NCI-H510A (cell line): ENCODE measurements at places on chromosomes 3 and 15.

DNA sequence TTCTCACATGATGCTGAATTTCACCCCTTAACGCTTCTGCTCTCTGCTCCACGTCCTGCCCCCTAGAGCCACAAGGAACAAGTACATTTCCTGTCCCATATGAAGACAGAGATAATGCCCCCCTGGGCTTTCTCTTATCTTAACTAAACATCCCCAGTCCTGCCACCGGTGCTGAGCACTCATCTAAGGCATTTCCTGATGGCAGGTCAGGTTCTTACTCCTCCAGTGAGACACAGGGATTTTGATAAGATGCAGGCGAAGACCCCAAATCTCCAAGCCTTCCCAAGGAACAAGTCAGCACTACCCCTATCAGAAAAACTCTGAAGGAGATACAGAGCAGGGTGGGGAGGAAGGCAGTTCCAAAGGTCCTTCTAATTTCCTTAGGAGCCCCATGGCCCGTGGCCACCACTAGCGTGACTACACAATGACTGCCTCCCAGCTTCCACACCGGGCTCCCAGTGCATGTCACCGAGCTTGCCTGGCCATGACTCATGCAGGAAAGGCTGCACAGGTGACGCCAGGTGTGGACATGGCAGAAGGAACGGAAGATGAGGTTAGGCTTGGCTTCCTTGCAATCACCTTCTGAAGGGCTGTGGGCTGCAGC lies 152.9 kb downstream of the XXYLT1 start:
- no peak for DNase-seq

DNA sequence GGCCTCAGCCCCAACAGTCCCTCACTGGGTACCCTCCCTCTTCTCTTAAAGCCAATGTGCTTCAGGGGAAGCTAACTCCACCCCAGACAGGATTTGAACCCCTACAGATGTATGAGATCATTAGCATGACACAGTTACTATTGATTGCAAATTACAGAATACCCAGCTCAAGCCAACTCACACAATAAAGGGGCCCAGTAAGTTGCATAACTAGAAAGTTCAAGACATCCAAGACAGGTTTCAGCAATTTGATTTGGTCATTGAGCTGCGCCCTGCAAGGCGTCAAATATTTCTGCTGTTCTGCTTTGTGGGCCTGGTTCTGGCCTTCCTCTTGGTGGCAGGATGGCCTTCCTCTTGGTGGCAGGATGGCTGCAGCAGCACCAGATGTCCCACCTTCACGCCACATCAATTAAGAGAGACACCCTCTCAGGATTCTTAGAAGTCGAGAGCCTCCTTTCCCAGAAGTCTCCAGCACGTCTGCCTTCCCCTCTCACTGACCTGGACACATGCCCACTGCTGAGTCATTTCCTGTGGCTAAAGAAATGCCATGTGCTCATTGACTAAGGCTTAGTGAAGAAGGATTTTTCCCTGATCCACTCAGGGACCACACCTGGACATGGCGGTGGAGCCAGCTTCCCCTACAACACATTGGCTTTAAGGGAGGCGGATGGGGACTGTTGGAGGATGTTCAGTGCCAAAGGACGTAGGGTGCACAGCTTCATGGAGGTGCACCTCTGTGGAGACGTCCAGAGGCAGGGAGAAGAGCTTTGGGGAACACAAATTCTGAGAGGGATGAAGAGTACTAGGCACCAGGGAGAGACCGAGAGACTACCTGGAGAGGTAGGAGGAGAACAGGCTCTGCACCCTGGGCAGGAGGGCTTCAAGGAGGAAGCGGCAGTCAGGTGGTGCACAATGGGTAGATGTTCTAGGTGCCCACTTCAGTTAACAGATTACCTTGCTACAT lies 49.1 kb downstream of the DNASE1L3 start:
- no peak for DNase-seq

DNA sequence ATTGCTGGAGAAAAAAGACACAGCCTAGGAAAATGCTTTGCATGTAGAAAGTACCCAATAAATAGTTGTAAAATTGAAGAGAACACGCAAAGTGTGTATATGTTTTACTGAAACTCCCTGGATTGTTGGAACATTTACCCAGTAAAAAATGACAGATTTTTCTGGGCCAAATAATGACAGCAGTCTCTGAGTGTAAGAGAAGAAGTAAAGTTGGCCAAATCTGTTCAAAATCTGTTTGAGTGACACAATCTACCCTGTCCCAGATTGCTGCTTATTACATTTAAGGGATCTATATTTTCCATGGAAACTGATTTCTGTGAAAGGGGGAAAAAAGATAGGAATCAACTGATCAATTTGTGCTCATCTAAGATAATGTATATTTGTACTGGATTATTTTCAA lies 267.9 kb downstream of the TUSC7 start:
- DNase-seq = no peak

DNA sequence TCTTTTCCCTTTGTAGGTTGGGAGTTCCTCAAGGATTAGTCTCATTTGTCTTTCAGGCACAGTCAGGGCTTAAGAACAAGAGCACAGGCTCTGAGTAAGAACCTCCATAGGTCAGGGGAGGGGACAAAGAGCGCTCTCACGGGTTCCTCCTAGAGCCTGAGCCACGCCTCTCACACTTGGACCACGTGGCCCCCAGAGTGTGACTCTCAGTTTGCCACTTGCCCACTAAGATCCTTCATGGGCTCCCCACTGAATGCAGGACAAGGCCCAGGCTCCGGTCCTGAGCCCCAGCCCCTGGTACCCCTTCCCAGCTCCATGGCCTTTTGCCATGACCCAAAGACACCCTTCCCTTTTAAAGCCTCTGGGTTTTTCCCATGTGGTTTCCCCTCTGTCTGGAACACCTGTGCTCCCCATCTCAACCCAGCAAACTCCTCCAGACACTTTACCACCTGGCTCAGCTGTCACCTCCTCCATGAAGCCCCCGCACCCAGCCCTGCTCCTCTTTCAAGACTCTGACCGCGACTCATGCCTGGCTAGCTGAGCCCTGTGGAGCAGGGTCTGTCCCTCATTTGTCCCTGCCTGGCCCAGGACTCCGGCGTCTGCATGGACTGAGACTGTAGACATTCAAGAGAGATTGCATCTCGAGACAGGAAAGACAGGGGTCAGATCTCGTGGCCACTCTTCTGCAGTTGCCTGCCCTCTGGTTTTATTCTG lies 32.7 kb downstream of the IQSEC1 start:
- no peak for DNase-seq

DNA sequence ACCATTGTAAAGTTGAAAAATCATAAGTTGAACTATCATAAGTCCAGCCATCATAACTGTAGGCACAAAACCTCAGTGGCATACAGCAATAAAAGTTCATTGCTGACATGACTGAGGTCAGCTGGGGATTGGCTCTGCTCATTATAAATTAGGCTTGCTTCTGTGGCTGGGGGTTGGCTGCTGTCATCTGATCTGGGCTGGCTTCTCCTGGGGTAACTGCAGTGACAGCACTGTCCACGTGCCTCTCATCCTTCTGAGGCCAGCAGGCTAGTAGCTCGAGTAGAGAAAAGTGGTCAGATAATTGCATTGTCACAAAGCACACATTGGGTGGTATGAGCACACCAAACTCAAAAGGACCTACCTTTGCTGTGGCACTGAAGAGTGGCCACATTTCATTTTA lies 31.3 kb downstream of the CMTM7 start:
- DNase-seq = no peak

DNA sequence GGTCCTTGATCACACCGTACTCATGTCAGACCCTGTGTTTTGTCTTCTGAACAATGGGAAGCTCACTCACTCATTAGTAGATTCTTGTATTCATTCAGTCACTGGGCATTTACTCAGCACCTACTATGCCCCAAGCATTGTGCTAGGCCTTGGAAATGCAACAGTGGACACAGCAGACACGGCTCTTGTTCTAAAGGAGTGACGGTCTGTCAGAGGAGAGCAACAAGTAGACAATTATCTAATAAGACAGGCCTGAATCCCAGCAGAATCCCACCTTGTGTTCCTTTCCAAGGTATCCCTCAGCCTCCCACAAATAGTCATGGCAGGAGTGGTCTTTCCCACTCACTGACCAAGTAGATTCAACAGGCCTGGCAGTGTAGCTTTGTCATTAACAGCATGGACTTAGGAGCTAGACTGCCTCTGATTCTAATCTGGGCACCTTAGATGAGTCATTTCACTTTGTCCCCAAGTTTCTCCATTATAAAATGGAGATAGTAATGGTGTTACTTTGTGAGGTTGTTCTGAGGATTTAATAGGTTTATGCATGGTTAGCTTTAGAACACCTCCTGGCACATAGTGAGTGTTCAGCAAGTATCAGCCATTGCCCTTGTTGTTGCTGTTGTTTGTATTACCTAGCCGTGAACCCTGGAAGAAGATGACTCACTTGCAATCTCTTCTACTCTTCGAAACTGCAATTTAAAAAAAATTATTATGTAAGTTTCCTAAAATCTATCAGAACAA lies 69.1 kb downstream of the SSUH2 start:
- DNase-seq = no peak

- DNase-seq = no peak
These were observed 5.3 kb upstream of the CEMIP start for GRCh38 chr15:80773792-80774352.

DNA sequence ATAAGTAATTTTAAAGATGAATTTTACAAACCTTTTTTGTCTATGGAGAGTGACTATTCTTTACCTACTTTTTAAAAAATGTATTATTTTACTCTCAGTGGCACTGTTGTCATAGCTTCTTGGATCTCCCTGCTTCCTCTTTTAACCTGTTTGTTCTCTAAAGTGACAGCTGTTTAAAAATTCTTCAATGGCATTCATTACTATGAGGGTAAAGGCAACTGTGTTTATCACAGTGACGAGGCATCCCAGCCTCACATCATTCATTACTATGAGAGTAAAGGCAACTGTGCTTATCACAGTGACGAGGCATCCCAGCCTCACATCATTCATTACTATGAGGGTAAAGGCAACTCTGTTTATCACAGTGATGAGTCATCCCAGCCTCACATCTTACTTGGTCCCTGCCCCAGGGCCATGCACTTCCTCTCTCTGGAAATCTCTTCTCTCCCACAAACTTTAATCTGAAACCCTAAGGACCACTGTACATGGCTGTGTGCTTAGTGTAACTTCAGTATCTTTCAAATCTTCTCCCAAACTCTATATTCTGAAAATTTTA lies 101.7 kb upstream of the ZNF717 start:
- no peak for DNase-seq

GRCh38 chr15:45799508-45799907 lies 164.7 kb downstream of the SQOR start:
- no peak for DNase-seq

DNA sequence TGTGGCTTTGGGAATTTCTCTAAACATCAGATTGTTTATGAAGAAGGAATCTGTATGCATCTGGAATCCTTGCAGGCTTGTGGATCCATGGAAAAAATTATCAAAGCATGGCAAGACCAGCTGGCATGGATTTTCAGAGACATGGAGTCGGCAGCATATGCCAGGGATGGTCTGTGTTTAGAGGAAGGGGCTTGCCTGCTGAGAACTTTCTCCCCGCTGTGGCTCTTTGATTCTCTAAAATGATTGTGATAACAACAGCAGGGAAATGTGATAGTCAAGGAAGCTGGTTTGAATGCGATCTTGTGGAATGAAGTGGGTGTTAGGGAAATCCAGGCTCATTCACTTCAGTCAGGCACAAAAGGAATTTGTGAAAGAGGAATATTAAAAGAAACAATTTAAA lies 245.7 kb upstream of the THRB start:
- no peak for DNase-seq

GRCh38 chr3:173249457-173249856 lies 108.4 kb upstream of the SPATA16 start:
- no peak for DNase-seq

DNA sequence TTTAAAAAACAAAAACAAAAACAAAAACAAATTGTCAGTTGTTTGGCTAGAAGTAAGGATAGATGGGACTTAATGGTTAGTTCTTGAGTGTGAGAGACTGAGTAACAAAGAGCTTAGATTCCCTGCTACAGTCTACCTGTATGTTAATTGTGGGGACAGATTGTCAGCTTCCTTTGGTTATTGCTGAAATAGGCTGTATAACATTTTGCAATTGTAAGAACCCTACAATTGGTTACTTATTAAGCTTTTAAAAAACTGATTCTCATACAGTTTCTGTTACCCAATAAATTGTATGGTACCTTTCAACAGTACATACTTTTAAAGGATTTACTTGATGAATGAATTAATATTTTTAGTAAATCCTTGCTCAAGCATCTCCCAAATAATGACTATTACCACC lies 35.3 kb downstream of the CLASP2 start:
- no peak for DNase-seq

- no peak for DNase-seq
These were observed 174.0 kb upstream of the PRICKLE2 start for GRCh38 chr3:64399205-64399800.

GRCh38 chr3:188829576-188829975 lies 342.2 kb upstream of the TPRG1 start:
- no peak for DNase-seq

- no peak for DNase-seq
These were observed 55.4 kb downstream of the NUP210 start for GRCh38 chr3:13364602-13365271.

DNA sequence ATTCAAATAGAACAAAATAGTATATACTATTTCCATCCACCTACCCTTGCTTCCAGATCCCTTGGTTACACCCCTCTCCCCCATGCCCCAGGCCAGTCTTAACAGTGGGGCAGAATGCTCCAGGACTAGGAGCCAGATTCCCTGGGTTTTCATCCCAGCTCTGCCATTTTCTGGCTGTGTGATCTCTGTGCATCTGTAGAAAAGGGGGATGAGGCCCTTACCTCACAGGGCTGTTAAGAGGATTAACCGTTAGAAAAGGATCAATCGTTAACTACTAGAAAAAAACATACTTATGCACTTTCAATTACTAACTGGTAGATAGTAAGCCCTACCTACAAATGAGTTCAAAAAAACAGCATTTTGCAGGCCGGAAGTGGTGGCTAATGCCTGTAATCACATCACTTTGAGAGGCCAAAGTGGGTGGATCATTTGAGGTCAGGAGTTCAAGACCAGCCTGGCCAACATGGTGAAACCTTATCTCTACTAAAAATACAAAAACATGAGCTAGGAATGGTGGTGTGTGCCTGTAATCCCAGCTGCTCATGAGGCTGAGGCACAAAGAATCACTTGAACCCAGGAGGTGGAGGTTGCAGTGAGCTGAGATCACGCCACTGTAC lies 11.7 kb downstream of the EBLN2 start:
- no peak for DNase-seq

DNA sequence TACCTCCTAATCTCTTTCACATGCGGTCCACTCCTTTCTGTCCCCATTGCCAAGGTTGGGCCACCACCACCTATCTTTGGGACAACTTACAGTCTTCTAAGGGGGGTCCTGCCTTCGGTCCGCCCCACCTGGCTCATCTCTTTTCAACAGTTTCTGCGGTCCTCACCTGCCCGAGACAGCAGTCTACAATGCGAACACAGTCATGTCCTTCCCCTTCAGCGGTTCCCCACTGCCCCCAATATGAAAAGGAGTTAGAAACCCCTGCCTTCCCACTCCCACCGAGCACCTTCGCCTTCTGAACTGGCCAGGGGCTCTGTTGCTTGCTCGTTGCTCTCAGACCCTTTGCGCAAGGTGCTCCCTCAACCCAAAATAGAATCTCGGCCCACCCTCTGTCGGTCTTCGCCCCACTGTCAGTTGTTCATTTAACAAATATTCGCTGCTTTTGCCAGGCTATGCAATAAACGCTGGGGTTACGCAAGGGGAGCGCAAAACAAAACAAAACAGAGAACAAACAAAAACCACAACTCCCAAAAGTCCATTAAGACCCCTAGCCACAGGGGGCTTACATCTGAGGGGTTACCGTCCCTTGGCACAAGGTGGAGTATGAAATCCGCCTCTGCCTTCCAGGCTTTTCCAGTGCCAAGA lies 611 bp upstream of the FANCI start:
- DNase-seq = no peak

- no peak for DNase-seq
These were observed 21.7 kb downstream of the NMNAT3 start for GRCh38 chr3:139655909-139656595.
